ENCODE measurements at places on chromosomes 5 and 9.

- no peak overlapping the region for H3K27ac ChIP-seq
- peaks cover 11% of the 10 kb centered on the region for H3K4me1 ChIP-seq
- H3K36me3 ChIP-seq, result peaks cover 8% of the 10 kb centered on the region
- no peak overlapping the region for H3K4me3 ChIP-seq
Observed at GRCh38 chr9:109316207-109316640, 4.6 kb downstream of the EPB41L4B start.

DNA sequence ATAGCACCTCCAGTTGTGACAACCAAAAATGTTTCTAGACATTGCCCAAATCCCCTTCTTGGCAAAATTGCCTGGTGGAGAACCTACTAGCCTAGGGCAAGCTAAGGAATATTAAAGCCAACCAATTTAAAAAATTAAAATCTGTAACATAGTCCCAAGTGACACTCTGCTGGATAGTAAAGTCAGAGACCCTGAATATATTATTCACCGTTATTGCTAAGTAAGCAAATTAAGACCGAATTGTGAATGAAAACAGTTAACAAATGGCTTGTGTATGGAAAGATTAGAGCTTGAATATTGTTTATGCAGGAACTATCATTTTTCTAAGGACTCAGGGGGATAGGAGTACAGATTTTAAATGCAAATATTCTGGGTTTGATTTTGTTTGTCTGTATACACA lies 208.1 kb downstream of the DMAC1 start:
- H3K36me3 ChIP-seq, result no peaks in the 10 kb centered on the region
- DNase-seq, result no peak
- no peak overlapping the region for H3K4me3 ChIP-seq
- H3K27me3 ChIP-seq, result peaks cover 5% of the 10 kb centered on the region
- no peaks in the 10 kb centered on the region for H3K4me1 ChIP-seq

- H3K4me1 ChIP-seq, result peaks cover 28% of the 10 kb centered on the region
- H3K27me3 ChIP-seq, result no peaks in the 10 kb centered on the region
Observed at GRCh38 chr5:169728418-169728817, 91.3 kb downstream of the DOCK2 start.

GRCh38 chr5:29414681-29415080 lies 1778.8 kb upstream of the CDH6 start:
- H3K4me1 ChIP-seq, result no peaks in the 10 kb centered on the region
- no peaks in the 10 kb centered on the region for H3K36me3 ChIP-seq
- H3K4me3 ChIP-seq, result no peak overlapping the region
- DNase-seq, result no peak
- H3K27me3 ChIP-seq, result no peaks in the 10 kb centered on the region
